NCI-H748 treated with DMSO at 0.1 percent for 48 hours (cell line): ENCODE measurements at places on chromosomes 7 and 10.

DNA sequence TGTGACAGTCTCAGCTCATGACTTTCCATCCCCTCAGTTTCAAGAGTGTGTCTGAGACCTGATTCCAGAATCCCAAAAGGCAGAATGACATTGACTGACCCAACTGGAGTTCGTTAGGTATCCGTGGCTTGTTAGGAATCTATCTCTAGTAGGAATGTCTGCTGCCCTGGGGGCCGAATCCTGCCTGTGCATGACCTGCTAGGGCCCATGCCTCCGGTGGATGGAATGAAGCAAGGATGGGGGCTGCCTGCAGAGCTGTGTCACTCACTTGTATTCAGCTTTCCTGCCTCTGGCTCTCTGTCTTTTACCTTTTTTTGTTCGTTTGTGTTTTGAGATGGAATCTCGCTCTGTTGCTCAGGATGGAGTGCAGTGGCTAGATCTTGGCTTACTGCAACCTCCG lies 129.5 kb downstream of the SDK1 start:
- no peak for DNase-seq

GRCh38 chr10:72612203-72612826 lies 13.6 kb downstream of the MICU1 start:
- DNase-seq, result peak; percentile 23

- no peak for DNase-seq
Measured at GRCh38 chr10:84547616-84548015, 219.2 kb downstream of the CCSER2 start.

DNA sequence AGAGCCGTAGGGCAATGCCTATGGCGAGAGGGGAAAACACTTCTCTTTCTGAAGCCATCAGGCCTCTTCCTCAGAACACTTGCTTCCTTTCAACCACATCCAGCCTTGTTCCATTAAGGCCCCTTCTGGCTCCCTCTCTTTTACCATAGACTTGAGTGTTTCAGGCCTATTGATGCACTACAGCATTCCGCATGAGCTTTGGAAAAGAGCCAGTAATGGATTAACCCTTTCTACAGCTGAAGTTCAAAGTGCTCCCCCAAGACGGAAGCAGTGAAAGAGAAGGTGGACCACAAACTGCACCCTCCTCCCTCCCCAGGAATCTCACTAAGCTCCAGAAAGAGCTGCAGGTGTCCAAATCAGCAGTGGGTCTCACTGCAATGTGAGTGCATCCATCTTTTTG lies 102.7 kb upstream of the C7orf33 start:
- no peak for DNase-seq

DNA sequence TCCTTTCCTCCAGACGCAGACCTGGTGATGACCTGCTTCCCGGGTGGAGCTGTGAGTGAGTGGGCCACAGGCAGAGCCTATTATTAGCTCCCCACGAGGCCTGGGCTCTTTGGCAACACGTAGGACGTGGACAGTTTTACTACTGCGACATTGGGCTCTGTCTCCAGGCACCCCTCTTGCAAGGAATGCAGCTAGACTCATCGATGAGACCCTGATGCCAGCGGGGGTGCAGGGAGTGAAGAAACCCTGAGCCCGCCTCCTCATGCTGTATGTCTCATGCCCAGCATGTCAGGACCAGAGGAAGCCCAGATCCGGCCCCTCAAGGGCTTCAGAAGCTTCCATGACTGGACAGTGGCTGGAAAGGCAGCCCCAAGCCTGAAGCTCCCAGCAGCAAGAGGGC lies 161.9 kb downstream of the TCERG1L start:
- DNase-seq, result no peak

GRCh38 chr10:60718886-60719285 lies 59.4 kb upstream of the CDK1 start:
- no peak for DNase-seq

DNA sequence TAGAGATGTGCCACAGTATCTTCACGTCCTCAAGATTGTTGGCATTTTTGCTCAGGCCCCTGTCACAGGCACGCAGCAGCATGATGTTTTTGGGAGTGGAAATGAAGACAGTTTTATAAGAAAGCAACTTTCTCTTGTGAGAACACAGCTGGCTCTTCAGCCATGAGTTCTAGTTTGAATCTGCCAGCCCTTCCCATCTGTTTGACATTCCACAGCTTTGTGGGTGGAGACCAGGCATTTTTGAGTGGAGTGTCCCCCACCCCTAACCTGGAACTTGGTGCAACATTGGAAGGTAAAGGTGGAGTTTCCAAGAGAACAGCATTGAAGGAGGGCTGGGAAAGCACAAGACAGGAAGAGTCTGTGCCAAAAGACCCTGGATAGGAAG lies 253.1 kb upstream of the IGFBP3 start:
- no peak for DNase-seq
